ENCODE measurements at places on chromosomes 11 and 22.
A peak's percentile ranks its signal among the peaks of the same experiment; 100 is the strongest.

DNA sequence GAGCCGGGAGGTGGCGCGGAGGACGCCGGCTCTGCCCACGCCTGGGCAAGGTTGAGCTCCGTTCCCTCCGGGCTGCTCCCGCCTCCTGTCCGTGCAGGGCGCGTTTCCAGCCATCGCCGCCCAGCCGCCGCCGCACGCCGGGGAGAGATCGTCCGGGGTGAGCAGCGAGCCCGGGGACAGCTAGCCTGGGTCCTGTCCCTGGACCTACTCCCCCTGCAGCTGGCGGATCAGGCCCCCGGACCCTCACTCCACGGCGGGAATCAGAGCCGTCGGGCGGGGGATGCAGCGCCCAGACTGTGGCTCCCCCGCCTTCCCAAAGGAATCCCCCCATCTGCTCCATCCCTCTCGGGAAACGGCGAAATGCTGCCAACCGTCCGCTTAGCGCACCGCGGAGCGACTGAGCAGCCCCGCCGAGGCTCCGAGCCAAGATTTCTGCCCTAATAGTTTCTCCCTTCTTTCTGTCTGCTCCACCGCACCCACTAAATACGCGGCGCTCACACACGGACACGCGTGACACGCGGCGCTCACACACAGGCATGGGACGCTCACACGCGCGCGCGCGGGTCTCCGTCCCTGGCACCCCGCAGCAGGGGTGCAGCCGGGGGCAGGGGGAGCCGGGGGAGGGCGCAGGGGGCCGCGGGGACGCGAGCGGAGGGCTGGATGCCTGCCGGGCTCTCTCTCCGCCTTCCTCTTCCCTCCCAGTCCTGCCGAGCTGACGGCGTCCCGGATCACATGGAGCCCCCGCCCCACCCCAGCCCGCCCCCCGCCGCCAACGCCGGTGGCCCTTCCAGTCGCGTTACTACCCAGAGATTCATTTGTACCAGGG, at the start of gene KCNJ5:
TSS of gene KCNJ5 (plus strand) at position 814 of the 826 bp plus-strand sequence. CDS start 19,918 bp downstream, outside the sequence.
- DNase-seq, result no peak

- no peak for DNase-seq
Observed at GRCh38 chr22:20186183-20186870, 35.5 kb upstream of the CCDC188 start.

DNA sequence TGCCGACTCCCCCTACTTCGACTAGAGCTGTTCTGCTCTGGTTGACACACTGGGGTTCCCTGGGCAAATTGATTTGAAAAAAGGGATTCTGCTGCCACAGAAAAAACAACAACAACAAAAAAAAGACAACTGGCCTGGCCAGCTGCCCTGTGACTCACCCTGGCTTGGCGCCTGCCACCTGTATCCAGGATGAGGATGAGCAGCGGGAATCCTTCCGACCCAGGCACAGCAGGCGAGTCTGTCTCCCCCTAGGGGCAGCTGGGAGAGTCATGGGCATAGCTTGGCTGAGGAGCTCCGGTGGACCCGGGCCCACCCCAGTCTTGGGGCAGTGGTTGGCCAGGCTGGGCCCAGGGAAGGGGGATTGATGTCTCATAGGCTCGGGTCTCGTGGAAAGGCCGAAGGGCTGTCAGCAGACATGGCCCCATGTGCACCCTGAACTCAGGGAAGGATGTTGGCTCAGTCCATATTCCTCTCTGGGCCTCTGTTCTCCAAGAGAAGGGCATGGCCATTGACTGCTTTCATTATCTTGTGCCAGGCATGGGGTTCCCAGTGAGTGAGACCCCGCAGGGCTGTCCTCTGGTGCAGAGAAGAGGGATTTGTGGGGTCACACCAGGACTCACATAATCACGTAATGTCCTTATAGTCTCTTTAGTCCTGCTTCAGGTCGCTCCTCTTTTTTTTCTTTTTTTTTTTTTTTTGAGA, 10.4 kb upstream of the SUN2 start:
- peak; percentile 90 for DNase-seq

- no peak for DNase-seq
Observed at GRCh38 chr11:35277827-35278226, 138.9 kb downstream of the CD44 start.

GRCh38 chr22:33303099-33303498, 244.9 kb upstream of the SYN3 start:
- DNase-seq, result no peak

GRCh38 chr22:36743591-36744412, 32.1 kb downstream of the IFT27 start:
- no peak for DNase-seq

GRCh38 chr11:126915430-126915829, 85.1 kb downstream of the KIRREL3 start:
- DNase-seq, result no peak
